ENCODE measurements at places on chromosomes 2 and 18.

GRCh38 chr2:63842149-63843061 lies 709 bp downstream of the UGP2 start:
- DNase-seq: peak; percentile 13

- DNase-seq: no peak
Measured at GRCh38 chr18:22964116-22964515, 31.0 kb downstream of the RBBP8 start.

DNA sequence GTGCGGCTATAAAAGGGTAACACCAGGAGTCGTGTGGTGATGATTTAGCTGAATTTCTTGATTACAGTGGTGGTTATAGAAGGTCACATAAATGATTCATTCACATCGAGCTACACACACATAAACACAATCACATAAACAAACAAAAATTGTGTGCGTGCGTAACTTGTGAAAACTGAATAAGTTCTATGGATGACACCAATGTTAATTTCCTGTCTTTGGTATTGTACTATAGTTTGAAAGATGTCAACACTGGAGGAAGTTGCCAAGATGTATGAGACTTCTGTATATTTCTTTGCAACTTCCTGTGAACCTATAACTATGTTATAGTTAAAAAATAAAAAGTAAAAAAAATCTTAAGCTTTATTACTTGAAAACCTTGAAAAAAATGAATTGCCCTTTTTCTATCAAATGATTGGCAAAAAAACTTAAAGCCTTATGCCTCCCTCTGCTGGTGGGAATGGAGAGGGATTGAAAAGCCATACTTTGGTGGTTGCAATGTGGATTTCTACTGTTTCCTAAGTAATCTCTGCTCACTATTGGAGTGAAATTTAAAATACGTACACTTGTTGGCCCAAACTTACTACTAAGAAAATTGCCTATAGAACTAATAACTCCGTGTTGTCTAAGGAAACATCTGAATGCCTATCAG lies 227.7 kb downstream of the RPIA start:
- DNase-seq: peak; percentile 0

DNA sequence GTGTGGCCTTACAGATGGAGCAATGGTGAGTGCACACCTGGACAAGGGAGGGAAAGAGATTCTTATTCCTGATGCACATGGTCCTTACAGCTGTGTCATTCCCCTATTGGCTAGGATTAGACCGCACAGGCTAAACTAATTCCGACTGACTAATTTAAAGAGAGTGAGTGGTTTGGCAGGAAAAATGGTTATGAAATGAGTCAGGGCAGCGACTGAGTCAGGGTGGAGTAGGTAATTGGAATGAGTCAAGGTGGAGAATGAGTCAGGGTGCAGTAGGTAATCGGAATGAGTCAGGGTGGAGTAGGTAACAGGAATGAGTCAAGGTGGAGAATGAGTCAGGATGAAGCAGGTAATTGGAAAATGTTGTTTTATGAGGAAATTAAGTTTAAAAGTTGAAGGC lies 1353.7 kb upstream of the LRRTM1 start:
- DNase-seq: no peak

DNA sequence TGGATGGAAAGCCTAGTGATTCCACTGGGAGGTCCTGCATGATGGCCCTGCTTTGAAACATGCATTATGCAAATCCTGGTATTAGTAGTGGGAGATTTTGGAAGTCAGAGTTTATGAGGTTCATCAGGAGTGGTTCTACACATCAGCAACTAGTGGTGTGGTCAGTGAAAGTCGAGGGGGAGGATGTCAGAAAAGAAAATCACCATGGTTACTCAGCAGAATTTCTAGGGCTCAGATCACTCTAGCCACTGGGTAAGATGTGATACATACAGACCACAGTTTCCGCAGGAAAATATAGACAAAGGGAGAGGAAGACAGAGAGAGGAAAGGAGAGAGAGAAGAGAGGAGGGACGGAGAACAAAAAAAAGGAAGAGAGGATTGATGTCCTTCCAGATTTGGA lies 2100.7 kb upstream of the PIK3C3 start:
- no peak for DNase-seq

GRCh38 chr18:10526561-10526949 lies 728 bp downstream of the NAPG start:
- DNase-seq: peak; percentile 42

- DNase-seq: no peak
Measured at GRCh38 chr2:24579053-24579803, 88.2 kb downstream of the NCOA1 start.

- no peak for DNase-seq
Measured at GRCh38 chr2:44752761-44753160, 188.7 kb upstream of the SIX3 start.

GRCh38 chr2:88230911-88231310 lies 60.8 kb downstream of the THNSL2 start:
- DNase-seq: no peak

- DNase-seq: no peak
Measured at GRCh38 chr2:81213598-81213997, 909.0 kb upstream of the LRRTM1 start.

DNA sequence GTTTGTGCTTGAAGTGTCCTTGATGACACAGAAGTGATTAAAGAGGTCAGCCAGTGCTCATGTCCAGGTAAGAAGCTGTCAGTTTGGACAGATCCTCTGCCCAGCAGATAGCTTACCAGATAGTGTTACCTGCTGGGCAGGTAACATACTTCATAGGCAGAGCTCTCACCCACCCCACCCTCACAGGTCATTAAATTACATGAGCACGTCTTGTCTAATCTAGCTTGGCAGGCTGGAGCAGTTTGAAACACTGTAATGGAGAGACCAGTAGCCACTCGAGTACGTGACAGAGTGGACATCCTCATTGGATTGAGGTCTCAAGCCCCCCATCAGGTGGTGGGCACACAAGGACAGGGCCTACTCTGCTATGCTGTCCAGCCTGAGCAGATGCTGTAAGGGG lies 27.1 kb downstream of the TTC32 start:
- DNase-seq: no peak

- no peak for DNase-seq
Measured at GRCh38 chr2:98382739-98383138, 36.5 kb downstream of the CNGA3 start.

- DNase-seq: no peak
Measured at GRCh38 chr2:167487728-167488127, 599.4 kb downstream of the XIRP2 start.

DNA sequence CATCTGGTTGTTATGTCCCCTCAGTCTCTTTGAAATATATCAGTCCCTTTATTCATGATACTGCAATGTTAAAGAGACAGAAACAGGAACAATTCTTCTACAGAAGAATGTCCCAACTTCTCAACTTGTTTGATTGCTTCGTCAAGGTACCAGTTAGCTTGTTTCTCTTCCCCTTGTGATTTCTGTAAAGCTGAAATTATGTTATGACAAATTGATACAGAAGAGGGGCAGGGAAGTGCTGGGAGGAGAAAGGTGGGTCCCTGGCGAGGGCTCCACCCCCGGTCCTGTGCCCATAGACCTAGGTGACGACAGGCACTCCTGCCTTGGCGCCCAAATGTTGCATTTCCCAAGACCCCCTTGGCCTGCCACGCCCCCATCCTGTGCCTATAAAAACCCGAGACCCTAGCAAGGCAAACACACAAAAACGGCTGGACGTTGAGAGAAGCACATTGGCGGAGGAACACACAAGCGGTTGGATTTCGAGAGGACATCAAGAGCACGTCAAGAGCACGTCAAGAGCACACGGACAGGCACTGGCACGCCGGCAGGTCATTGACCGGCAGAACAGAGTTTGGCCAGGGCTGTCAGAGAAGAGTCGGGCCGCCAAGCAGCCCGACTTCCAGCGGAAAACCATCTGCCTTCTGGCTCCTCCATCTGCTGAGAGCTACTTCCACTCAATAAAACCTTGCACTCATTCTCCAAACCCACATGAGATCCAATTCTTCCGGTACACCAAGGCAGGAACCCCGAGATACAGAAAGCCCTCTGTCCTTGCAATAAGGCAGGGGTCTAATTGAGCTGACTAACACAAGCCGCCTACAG lies 11.5 kb upstream of the RTN4 start:
- no peak for DNase-seq

GRCh38 chr2:219857751-219858150 lies 230.3 kb downstream of the SLC4A3 start:
- DNase-seq: no peak

GRCh38 chr2:201357221-201357620 lies at the start of gene FLACC1:
Gene FLACC1, minus strand, starts transcription at chr2:201357345. Its CDS starts 5,941 bp downstream, at chr2:201351404.
- no peak for DNase-seq

DNA sequence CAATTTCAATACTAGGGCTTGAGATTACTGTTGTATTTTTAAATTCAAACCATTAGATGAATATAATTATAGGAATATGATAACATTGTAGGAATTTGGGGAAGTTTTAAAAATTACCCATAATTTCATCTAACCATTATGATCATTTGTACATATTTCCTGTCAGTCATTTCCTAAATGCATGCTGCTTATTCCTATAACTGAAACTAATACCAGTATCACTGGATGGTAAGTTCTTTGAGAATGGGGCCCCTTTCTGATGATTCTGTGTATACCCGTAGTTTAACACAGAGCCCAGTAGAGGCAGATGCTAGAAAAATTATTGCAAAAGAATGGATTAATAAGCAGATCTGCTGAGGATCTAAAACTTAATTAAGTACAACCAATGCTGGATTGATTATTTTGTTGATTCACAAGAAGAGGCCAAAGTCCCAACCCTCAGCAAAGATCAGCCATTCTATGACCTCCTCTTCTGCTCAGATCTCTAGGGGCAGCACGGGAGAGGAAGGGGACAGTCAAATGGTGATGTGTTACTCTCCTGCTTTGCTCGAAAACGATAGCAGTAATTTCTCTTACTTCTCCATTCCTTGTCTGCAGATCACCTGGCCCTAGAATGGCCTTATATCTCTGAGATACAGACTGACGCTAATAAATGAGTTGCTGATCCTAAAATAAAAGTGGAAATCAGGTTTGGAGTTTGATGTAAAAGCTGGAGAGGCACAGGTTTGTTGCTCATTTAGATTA lies 69.5 kb upstream of the PELI1 start:
- peak; percentile 36 for DNase-seq

Data from GM13976 (cell line).